ENCODE measurements at places on chromosomes 13 and 19. TPM values are rescaled to one million over a fixed set of nuclear protein-coding genes. Genes with fewer than 3 reads are reported as not detected.

The ZNF567 gene
- 4.0 TPM for total RNA-seq

The ZFP82 gene
- 6.4 TPM for total RNA-seq

The JAK3 gene
- total RNA-seq = 0.55 TPM

The NANOS3 gene
- not detected for total RNA-seq

The DAND5 gene
- total RNA-seq = not detected

The MUC16 gene
- total RNA-seq = under 0.01 TPM

The OR10H1 gene
- not detected for total RNA-seq

The PRODH2 gene
- total RNA-seq = not detected

The NTN5 gene
- not detected for total RNA-seq

The PCSK4 gene
- 2.3 TPM for total RNA-seq

The SBK3 gene
- total RNA-seq = 0.12 TPM

The CEACAM16 gene
- total RNA-seq = not detected

The RAX2 gene
- total RNA-seq = not detected

The IL17D gene
- 1.4 TPM for total RNA-seq

The HSH2D gene
- total RNA-seq = not detected

The CPB2 gene
- not detected for total RNA-seq

The EFNA2 gene
- not detected for total RNA-seq

The ACP5 gene
- total RNA-seq = 9.9 TPM

The TMTC4 gene
- total RNA-seq = 19.6 TPM
